ENCODE measurements at places on chromosomes 12 and 14.

- peak; percentile 50 for DNase-seq
Measured at GRCh38 chr14:22147716-22148115, 441.3 kb downstream of the DAD1 start.

- DNase-seq = peak; percentile 51
Measured at GRCh38 chr14:103521438-103521950, 1.1 kb downstream of the CKB start.

- DNase-seq = no peak
Measured at GRCh38 chr12:30257618-30258017, 438.1 kb downstream of the IPO8 start.

DNA sequence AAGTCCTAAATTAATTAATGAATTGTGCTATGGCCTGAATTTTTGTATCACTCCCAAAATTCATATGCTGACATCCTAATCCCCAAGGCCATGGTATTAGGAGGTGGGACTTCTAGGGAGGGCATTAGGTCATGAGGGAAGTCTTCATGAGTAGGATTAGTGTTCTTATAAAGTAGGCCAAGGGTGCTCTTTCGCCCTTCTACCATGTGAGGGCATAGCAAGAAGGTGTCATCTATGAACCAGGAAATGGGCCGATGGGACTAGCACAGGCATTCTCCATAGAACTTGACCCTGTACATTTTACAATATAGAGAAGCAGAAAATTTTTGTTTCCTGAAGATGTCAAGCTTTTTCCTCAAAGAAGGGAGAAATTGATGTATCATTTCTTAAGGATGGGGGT lies 12.5 kb downstream of the SYT10 start:
- DNase-seq = peak; percentile 21

GRCh38 chr12:25960143-25960542 lies 1.7 kb downstream of the RASSF8 start:
- DNase-seq = peak; percentile 28

DNA sequence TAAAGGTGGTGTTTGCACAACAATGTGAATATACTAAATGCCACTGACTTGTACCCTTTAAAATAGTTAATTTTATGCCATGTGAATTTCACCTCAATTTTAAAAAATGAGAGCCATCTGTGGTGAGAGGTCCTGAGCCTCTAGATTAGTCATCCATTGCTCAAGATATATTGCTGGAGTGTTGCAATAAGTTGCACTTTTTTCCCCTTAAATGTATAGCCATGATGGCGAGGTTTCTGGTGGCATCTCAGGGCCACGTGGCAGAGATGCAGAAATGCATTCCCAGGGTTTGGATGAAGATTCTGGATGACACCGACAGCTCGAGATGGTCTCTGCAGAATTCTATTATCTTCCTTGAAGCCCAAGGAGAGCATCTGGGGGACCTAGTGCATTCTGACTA lies 153.7 kb downstream of the AACS start:
- no peak for DNase-seq

DNA sequence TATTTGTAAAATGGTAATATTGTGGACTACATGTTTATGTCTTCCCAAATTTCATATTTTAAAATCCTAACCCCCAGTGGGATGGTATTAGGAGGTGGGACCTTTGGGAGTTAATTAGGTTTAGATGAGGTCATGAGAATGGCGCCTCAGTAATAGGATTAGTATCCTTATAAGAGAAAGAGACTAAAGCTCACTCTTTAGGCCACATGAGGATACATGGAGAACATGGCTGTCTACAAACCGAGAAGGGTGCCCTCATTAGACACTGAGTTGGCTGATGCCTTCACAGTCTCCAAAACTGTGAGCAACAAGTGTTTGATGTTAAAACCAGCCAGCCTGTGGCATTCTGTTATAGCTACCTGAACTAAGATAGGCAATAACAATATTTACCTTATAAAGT lies 58.3 kb upstream of the OTOGL start:
- DNase-seq = peak; percentile 65

GRCh38 chr12:130796985-130797686 lies 41.9 kb downstream of the STX2 start:
- no peak for DNase-seq

- DNase-seq = no peak
Measured at GRCh38 chr14:26839481-26839880, 241.6 kb upstream of the NOVA1 start.

DNA sequence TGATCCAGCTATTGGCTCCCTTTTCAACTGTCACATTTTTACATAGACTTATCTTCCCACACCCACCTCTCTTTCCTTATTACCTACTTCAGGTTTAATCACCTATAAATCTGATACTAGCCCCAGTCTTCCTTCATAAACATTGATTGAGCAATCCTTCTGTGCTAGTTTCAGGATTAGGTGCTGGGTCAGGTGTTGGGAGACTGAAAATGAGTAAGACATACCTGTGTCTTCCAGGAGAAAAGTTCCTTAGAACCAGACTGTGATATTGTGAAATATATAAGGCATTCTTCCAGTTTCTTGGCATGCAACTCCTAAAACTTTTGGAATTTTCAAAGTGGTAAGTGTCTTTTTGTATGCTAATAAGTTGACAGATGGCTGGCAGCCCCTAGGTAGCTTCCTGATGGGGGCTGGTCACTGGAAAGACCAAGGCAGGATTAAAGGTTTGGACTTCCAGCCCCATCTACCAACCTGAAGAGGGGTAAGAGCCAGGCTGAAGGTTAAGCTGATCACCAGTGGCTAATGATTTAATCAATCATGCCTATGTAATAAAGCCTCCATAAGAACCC lies 4.6 kb downstream of the ANO6 start:
- no peak for DNase-seq

DNA sequence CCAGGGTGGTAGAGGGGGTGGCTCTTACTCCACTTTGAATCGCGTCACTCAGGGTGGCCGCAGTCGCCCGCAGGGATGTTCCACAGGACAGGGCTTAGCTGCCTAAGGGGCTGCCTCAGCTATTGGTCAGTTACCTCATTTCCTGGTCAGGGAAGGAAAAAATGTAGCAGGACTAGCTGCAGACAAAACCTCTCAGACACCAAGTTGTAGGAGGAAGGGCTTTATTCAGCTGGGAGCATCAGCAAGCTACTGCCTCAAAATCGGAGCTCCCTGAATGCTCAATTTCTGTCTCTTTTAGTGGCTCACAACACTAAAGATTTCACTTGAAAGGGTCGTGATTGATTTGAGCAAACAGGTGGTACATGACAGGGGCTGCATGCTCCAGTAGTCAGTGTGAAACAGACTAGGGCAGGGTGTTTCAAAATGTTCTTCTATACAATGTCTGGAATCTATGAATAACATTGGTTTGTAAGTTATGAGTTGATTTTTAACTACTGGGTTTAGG lies 6.4 kb upstream of the CLEC6A start:
- no peak for DNase-seq

DNA sequence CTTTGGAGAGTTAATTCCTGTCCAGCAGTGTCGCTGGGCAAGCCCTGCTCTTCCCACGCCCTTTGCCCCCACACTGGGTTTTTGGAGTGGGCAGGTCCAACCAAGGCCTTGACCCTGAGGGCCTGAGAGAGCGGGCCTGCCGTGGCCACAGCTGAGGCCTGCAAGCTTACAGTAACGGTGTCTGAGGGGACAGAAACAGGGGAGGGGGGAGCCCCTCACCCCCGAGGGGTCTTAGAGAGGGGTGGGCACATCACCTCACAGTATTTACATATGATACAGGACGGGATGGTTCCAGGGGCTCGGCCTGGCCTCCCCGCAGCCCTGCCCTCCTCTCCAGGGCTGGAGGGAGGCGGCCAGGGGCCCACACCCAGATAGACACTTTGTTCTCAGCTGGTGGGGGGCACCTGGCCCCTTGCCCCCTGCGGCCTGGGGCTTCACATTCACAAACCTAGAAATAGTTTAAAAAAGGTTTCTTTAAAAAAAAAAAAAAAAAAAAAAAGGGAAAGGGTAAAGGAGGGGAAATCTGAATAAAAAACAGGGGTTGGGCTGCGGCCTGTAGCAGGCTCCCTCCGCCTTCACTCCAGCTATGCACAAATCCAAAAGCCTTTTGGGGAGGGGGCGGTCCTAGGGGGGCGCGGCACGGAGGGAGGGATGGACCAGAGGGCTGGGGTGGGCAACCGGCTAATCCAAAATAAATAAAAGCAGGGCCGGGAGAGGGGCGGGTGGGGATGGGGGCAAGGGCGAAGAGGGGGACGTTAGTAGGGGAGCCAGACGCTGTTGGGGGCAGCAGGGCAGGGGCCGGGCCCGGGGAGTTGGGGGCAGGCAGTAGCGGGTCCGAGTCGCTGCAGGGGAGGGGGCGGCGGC lies 14.8 kb upstream of the PLA2G1B start:
- no peak for DNase-seq

DNA sequence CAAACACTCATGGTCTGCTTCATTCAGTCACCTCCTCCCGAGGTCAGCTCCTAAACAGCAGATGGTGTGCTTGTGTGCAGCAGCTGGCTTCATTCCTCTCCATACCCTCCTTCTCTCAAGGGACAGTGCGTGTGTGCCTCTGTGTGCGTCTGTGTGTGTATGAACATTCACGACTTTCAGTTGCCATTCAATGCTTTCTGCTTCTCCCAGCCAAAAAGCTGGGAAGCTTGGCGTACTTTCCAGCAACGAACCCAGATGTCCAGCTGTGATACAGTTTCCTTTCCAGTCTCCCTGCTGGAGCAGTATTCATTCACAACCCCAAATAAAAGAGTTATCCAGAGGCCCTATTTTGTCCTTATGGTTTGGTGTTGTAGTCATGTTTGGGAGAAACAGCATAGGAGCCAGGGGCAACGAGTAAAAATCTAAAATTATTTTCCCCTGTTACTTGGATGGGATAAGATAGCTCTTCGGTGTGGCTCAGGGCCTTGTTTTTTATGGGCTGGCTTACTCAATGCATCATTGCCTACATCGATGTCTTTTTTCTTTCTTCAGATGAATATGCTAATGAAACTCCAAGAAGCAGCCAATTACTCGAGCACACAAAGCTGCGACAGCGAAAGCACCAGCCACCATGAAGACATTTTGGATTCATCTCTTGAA lies 379.3 kb downstream of the NAV3 start:
- peak; percentile 17 for DNase-seq

DNA sequence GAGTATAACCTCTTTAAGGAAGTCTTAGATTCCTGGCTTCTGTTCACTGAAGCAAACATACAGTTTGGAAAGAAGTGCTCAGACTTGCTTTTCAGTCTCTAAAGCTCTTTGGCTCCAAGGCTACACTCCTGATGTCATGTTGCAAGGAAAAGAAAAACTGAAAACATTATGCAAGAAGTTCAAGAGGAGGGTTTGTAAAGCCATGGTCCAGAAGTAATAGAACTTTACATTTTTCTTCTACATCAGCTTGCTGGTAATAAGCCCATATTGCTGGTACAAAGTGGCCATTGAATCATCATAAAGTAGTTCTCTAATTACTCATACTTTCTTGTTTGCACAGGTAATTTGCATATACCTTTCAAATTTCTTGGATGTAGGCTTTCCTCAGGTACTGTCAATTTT lies 83.6 kb downstream of the BBS10 start:
- no peak for DNase-seq

- DNase-seq = peak; percentile 56
Measured at GRCh38 chr12:75979181-75979580, 52.4 kb downstream of the PHLDA1 start.

- DNase-seq = peak; percentile 77
Measured at GRCh38 chr14:100317912-100318808, 5.0 kb upstream of the SLC25A47 start.

- DNase-seq = no peak
Measured at GRCh38 chr14:91249841-91250616, 5.5 kb upstream of the GPR68 start.

DNA sequence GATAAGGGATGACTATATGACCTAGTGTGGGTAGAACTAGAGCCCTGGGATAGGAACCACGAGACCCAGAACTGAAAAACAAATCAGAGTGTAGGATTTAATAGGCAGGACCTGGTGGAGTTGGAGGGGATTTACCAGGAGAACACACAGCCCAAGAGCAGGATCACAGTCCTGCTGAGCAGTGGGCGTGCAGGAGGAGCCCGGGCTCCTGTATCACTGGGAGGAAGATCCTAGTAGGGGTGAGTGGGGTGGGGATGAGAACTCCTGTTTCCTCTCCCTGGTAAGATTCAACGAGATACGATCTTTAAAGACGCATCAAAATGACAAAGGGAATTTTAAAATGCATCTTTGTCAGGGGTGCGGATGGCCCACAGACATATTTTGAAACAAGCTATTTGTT lies 220.1 kb downstream of the GALC start:
- DNase-seq = no peak

DNA sequence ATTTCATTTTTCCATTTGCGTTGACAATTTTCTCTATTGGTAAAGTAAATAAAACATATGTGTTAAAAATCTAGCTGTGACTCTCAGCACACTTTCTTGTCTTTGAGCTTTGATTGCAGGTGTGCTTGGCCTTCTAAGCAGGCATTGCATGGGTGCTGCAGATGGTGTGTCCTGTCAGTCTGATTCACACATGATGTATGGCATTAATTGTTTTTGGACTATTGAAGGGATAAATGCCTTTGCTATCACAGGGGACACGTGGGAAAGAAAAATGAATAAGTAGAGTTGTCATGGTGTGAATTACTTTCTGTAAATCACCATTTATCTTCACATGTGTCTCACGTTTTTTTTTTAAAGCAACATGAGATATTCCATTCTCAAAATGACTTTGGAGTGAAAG lies 211.3 kb upstream of the NAV3 start:
- DNase-seq = no peak

DNA sequence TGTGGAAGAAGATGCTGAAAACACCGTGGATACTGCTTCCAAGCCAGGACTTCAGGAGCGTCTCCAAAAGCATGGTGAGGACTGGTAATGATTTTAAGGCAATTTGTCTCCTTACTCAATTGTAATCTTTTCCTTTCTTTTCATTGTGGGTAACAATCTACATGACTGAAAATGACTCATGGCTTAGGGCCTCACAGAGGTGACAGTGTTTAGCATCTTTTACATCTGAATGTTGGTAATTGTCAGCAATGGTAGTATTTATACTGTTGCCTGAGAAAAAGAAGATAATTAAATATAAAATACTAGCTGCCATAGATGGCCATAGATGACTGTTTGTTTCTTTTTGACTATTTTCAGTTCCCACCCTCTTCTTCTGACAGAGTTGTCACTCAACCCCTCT lies 31.6 kb downstream of the TULP3 start:
- peak; percentile 16 for DNase-seq

GRCh38 chr12:123111498-123112165 lies 39.3 kb downstream of the PITPNM2 start:
- DNase-seq = peak; percentile 30
